Motor neuron (in vitro differentiated cells): ENCODE measurements at places on chromosomes 7 and 10. TPM values are rescaled to one million over a fixed set of nuclear protein-coding genes. Genes with fewer than 3 reads are reported as not detected.

GRCh38 chr10:78433766-78434535 is 400.3 kb downstream of the RPS24 start:
- ATAC-seq: peak; percentile 81

- ATAC-seq: no peak
Observed at GRCh38 chr10:80485076-80485945, 31.2 kb downstream of the TSPAN14 start.

DNA sequence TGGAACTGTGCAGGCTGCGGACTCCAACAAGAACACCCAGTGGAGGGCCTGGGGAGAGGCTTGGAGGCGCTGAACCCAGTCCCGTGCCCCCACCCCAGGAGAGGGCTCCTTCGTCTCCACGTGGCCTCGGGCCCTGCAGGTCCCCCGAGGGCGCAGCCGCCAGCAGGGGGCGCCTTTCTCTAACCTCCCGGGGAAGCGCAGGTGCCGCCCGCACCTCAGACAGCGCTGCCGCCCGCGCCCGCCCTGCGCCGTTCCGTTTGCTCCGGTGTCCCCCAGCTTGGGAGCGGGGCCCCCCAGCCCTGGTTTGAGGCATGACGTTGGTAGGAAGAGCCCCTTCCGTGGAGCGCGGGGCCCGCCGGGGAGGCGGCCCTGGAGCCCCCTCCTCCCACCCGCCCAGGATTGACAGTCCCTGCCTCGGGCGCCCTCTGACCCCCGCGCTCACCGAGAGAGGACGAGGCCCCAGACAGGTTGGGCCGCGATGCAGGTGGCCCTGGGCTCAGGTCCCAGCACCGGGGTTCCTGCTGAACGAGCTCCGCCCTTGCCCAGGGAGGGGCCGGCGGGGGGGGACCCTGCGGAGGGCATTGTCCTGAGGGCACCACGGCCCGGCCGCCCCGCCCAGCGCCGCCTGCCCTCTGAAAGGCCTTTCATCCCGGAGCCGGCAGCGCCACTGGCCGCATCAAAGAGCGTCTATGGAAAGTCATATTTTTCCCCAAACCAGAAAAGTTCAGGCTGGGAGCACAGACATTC is 42.8 kb downstream of the FOXL3 start:
- ATAC-seq: peak; percentile 91

DNA sequence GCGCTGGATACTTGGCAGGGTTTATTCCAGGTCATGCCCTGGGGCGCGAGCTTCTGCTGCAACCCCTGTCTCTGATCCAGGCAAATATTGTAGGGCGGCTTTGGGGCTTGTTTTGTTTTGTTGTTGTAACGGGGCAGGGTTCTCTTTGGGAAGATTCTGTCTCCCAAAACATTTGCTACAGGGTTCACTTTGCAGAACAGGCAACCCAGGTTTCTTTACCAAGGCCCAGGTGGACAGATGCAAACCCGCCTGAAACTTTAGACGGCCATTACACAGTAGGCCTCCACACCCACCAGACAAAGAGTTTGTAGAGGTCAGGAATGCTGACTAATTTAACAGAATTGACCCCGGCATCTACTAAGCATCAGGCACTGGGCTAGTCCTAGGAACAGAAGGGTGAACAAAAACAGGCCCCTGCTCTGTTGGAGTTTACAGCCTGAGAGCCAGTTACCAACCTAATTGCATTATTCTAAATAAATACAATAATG is 567 bp upstream of the CDCA7L start:
- no peak for ATAC-seq

Gene LIPM
- not detected in 2 replicates for total RNA-seq

DNA sequence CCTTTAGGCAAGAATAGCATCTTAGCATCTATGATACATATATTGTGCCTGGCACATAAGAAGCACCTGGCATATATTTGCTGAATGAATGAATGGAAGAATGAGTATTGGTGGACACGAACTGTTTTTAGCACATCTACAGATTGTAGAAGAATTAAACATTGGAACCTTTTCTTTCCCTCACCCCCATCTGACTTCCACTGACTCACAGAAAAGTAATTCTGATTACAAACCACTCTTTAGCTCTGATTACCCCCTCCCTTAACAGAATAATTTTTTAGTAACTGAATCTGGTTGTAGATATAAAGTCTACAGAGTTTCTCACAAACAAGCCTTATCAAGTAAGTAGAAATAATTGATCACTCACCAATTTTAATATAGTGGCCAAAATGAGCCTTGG is 31.9 kb downstream of the SLC26A4 start:
- no peak for ATAC-seq

- peak; percentile 99 for ATAC-seq
Observed at GRCh38 chr10:2610946-2611345, 456.4 kb upstream of the PFKP start.
